T47D (cell line): ENCODE measurements at places on chromosomes 13 and 19.

- no peak for DNase-seq
These were observed 136.5 kb downstream of the RAP2A start for GRCh38 chr13:97570442-97570841.

- DNase-seq = no peak
These were observed 18.7 kb downstream of the CAPS start for GRCh38 chr19:5932609-5933262.

GRCh38 chr19:36028313-36029041, 4.2 kb downstream of the CLIP3 start:
- no peak for DNase-seq

DNA sequence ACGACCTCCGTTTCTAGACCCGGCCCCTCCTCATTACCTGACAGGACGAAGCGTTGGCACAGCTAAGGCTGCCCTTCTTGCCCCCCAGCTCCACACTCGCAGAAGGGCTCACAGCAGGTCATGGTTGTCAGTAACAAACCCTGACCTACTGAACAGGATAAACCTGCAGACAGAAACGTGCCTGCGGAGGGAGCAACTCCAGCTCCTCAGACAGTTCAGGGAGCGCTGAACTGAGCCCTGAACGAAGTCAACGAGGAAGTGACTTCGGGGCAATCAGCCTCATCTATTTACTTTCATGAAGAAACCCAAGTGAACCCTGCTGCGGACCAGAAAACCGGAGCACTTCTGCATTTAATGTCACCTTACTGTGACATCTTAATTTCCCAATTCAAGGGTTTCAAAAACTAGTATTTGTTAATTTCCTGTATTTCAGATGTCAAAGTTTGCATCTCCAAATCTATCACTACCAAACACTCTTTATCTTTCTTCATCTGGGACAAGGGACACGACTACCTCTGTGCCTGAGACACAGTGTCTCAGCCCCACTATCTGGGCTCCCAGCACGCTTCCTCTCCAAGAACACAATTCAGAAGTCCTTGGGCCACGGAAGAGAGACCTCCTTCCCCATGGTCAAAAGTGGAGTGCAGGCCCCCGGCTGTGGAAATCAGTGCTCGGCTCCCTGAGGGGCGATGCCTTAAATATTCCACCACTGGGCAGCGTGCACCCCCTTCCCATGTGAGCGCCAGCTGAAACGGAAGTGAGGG, 40.2 kb downstream of the CARS2 start:
- DNase-seq = peak; percentile 39

- DNase-seq = no peak
These were observed 10.6 kb upstream of the DPF1 start for GRCh38 chr19:38234615-38235014.

DNA sequence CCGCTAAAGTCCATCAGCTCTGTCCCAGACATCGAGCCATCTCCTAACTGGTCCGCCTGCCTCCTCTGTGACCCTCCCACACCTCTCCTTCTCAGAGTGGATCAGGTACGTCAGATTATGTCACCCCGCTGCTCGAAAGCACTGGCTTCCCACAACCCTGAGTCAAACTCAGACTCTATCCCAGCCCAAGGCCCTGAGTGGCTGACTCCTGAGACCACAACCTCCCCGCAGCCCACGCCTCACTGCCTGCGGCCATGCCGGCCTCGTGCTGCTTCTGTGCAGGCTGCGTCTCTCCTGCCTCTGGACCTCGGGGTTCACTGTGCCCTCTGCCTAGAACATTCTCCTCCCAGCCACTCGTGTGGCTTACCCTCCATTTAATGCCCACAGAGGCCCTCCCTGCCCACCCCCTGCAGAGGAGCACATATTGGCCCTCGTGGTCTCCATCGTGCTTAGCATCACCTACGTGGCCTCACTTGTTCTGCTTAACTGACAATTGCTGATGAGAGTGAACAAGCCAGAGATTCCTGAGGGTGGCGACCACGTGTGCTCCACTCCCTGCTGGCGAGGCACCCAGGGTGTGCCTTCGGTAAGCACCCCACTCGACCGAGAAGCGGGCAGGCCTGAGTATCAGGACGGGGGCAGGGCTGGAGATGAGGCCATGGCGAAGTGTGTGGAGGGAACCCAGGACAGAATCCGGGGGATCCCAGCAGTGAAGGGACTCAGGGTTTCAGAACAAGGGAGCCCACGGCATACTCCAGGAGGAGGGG, 13.5 kb upstream of the FKRP start:
- DNase-seq = no peak

- no peak for DNase-seq
These were observed 141.3 kb downstream of the ZAR1L start for GRCh38 chr13:32173881-32174280.

DNA sequence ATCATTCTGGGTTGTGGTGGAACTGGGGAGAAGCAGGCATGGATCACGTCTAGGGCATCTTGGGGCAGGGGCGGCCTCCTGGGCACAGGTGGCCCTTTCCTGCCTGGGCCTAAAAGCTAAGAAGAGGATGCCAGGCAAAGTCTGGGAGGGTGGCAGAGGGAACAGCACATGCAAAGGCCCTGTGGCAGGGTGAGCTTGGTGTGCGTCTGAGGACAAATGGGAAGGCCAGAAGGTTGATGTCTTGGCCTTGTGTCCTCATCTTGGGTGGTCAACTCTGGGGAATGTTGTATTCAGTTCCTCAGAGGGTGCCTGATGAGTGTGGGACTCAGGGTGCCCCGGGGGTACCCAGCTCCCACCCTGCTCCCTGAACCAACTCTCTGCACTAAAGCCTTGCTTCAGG, 5.4 kb upstream of the PLK5 start:
- DNase-seq = no peak

GRCh38 chr13:81442904-81443303, 1102.0 kb upstream of the SPRY2 start:
- no peak for DNase-seq

- DNase-seq = no peak
These were observed 53.9 kb upstream of the CEACAM21 start for GRCh38 chr19:41521931-41522555.

DNA sequence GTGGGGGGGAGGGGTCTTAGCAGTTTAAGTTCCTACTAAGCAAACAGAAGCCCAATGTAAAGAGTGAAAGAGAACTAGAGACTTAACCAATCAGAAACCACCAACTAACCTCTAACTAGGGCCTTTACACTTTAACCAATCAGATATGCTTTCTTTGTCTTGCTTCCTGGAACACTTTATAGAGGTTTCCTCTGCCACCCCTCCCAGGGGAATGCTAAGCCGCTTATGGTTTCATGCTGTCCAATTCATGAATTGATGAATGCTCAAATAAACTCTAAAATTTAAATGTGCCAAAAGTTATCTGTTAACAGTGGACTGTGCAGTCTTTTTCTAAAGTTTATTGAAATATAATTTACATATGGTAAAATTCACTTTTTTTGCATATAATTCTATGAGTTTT, 33.9 kb upstream of the LATS2 start:
- no peak for DNase-seq

DNA sequence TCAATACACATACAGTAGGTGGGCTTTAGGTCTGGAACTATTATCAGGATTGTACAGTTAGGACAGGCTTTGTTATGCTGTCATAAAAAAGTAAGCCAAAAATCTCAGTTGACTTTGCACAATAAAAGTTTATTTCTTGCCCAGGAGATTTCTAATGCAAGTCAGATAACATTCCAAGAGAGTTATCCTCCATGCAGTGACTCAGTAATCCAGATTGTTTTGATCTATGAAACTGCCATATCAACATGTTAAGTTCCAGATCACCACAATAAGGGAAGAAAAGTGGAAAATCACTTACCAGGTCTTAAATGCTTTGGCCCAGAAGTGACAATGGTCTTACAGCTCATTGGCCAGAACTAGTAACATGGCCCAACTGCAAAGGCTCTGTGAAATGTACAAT, 636.2 kb upstream of the KLF12 start:
- no peak for DNase-seq

- no peak for DNase-seq
These were observed 9.6 kb downstream of the C2CD4C start for GRCh38 chr19:399370-399769.

- no peak for DNase-seq
These were observed 641.0 kb upstream of the ARGLU1 start for GRCh38 chr13:107208889-107209288.

DNA sequence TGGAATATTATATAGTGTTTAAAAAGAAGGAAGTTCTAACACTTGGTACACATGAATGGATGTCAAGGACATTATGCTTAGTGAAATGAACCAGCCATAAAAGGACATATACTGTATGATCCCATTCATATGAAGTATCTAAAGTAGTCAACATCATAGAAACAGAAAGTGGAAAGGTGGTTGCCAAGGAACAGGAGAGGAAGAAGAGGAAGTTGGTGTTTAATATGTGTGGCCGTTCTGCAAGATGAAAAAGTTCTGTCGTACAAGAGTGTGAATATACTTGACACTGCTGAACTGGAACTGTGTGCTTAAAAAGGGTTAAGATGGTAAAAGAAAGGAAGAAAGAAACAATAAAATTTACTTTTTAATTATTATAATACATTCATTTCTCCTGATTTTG, 33.1 kb upstream of the C1QTNF9 start:
- DNase-seq = no peak

- no peak for DNase-seq
These were observed 597.5 kb upstream of the MIR17HG start for GRCh38 chr13:90750021-90750420.

DNA sequence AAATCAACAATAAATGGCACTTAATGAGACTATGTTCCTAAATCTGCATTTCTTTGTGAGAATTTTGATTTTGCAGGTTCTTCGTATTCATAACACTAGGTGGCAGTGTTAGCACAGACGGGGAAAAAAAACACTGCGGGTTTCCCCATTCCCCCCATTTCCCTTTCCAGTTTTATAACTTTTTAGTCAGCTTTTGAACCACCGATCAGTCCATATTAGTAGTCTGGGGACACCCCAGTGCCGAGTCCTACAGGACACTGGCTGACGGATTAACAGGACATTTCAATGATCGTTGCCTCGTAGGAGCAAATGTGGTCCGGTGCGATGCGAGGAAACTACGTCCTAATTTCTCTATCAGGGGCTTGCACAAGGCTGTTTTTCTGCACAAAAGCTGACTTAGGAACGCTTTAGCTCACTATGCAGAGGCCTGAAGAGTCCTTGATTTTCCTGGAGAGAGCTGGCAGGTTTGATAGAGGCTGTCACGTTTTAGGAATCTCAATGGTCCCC, 234.3 kb downstream of the LMO7 start:
- peak; percentile 5 for DNase-seq

DNA sequence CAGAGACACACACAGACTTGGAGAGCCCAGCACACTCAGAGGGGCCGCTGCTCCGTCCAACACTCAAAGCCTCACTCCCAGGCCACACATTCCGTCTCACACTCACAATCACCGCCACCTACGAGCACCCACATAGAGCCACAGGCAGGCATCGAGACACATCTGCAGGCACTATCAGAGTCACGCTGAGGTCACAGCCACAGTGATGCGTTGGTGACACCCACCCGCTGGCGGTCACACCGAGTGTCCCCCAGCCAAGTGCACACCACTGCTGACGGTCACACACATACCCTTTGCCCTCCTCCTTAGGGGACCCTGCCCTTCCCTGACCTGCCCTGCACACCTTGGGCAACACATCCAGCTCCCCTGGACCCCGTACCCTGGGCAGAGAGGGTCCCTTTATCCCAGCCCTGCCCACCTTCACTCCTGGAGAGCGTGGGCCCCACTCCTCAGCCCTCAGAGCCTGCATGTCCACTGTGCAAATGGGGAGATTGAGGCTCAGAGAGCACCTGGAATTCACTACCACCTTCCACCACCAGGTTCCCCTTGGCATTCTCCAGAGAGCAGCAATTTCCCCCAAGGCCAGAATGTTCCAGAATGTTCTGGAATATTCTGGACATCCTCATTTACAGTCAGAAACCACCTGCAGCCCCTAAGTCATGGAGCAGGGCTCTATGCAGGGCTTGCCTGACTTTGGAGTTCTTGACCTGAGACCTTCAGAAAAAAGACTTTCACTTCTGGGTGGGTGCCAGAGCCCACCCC, 5.4 kb downstream of the FUT5 start:
- peak; percentile 31 for DNase-seq

- DNase-seq = no peak
These were observed 20.7 kb downstream of the LIG1 start for GRCh38 chr19:48149430-48149829.

- DNase-seq = no peak
These were observed 54.4 kb upstream of the RGCC start for GRCh38 chr13:41402691-41403511.

GRCh38 chr13:95199896-95200295, 101.4 kb downstream of the ABCC4 start:
- DNase-seq = no peak

DNA sequence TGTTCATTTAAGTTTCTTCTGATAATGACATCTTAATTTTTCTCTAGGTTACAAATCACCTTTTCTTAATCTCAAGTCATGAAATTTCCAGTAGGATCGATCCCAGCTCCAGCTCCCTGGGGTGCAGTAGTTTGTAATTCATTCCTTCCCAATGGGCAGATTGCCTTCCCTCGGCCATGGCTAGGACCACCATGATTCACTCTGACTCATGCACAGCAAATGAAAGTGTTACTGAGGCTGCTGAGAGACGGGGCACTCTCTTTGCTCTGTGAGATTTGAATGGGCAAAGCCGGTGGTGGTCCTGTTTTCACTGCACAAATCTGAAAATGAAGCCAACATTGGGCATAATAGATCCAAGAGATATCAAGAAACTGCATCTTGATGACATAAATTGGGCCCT, 202.8 kb upstream of the IRS2 start:
- no peak for DNase-seq

DNA sequence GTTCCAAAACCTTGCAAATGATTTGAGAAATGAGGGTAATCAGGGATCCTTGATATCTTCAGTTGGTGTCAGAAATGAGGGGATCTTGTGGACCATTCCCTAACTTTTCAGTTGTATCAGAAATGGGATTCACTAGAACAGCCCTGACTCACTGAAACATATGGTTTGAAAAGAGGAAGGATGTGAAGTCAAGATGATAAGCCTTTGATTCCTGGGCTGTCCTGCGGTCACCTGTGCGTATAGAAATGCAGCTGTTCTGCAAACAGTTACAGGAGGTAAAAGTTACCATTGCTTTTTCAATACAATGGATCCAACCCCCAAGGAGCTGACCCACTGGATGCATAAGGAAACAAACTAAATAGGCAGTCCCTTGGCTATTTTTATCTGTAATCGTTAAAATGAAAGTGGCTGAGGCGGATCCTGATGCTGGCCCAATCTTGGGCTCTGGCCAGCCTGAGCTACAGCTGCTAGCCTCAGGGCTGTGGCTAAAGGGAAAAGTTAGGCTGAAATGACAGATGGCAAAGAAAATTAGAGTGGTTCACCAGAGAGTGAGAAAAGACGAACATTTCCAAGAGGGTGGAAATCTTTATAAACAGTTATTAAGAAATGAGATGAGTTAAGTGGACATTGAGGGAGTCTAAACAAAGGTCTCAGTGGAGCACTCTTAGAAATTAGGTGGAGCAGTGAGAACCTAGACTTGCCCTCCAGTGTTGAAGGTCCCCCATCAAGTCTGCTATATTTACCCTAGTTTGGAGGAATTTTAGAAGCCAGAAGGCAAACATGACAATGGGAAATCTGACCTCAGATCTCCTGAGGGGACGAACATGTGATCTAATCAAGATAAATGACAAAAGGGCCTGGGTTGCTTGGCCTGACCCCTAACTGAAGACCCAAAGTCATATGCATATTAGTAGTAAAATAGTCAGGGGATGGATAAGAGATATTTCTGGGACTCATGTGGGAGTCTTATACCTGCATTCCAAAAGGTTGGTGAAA, 7.6 kb downstream of the SIGLECL1 start:
- DNase-seq = no peak
